ENCODE measurements at places on chromosomes 4 and X.

DNA sequence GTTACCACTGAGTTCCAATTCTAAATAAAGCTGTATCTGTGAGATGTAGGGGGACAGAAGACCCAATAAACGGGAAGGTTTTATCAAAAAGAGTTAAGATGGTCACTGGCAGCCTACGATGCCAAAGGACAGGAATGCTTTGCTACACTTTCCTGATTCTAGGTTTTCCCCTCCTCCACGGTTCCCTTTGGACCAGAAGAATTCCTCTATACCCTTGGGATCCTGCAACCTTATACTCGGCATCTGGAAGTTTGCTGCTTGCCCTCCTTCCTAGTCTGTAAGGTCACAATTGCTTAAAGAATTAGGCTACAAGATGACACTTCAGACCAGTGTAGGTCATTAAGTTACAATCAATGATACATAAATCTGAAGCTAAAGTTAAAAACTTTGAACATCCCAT, 64.3 kb downstream of the SCML2 start:
- DNase-seq, result no peak

DNA sequence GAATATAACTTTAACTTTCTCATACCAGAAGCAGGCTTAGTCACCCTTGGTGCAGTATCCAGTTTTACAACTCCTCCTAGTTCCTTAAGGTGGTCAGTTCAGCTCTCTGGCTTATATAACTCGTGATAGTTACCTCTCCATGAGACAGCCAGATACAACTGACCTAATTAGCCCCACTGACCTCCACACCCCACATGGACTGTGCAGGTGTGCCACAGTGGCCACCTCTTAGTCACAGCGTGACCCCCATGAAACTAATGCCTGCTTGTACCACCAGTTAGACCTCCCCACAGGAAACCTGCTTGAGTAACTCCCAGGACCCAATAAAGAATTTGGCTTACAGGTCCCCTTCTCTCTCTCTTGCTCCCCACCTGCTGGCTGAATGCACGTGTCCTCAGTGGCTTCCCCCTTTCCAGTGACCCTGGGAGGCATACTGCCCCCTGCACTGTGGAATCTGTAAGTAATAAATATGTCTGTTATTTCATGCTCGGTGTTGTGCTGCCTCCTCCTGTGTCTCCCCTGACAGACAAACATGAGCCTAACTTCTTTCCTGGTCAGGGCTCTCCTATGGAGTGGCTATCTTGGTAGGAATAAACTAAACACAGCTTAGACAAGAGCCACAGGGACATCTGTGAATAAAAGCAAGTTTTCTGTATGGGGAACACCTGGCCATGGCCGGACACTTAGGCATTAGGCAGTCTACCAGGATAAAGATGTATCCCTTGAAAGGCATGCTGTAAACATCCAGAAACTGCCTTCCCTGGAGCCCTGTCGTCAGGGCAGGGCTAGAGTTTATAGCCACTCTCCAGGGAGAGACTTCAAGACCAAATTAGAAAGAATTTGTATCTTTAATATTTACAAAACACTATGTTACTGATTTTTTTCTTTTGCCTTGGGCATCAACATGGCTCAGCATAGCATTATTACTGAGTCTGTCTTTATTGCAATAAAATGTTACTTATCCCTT, 209.7 kb upstream of the BOD1L1 start:
- no peak for DNase-seq

DNA sequence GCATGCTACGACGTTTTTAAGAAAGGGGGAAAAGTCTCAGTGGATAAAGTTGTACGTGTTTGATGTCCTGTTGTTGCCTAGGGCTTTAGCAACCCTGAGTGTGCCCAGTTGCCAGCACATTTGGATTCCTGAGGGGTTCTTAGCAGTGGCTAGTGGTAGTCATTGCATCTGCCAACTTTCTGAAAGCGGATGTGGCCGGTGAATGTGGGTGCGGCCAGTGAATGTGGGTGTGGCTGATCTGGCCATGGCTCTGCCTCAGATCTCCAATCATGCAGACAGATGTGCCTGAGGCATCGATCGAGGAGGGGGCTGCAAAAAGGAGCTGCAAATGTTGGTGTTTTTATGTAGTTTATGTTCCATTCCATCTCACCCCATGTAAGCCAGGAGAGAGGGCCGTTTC, 41.5 kb upstream of the FAT1 start:
- DNase-seq, result no peak

DNA sequence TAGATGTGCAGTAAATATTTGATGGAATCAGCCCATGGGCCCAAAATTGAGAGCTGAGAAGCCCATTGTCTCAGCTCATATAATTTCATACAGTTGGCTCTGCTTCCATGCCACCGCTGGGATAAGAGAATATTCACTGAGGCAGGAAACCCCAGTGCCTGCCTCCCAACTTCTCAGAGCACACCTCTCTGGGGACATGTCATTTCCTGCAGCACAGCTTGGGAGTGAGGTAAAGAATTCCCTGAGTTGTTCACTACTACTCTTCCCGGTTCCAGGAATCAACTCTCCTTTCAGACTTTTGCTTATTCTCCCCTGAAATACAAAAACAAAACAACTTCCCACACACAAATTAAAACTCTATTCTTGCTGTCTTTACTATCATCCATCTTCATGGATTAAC, 389.3 kb downstream of the MAPK10 start:
- DNase-seq, result no peak

- no peak for DNase-seq
Observed at GRCh38 chrX:123647244-123647643, 85.6 kb downstream of the THOC2 start.

DNA sequence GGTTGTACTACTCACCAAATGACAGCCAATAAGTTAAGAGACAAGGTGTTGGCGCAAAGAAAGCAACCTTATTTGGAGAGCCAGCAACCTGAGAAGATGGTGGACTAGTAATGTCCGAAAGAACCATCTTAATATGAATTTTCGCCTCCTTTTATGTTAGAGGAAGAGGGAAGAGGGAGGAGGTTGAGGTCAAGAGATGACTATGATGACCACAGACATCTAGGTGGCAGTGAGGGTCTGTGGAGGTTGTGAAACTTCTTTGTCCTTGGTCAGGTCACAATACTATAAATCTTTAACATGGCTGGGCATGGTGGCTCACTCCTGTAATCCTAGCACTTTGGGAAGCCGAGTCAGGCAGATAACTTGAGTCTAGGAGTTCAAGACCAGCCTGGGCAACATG, 15.4 kb downstream of the CDKL5 start:
- DNase-seq, result no peak

- no peak for DNase-seq
Observed at GRCh38 chrX:140298960-140299825, 205.7 kb downstream of the SOX3 start.
